Naive thymus-derived CD4-positive, alpha-beta T cell (primary cell): ENCODE measurements at places on chromosomes 16 and 17. TPM values are rescaled to one million over a fixed set of nuclear protein-coding genes. Genes with fewer than 3 reads are reported as not detected.

DNA sequence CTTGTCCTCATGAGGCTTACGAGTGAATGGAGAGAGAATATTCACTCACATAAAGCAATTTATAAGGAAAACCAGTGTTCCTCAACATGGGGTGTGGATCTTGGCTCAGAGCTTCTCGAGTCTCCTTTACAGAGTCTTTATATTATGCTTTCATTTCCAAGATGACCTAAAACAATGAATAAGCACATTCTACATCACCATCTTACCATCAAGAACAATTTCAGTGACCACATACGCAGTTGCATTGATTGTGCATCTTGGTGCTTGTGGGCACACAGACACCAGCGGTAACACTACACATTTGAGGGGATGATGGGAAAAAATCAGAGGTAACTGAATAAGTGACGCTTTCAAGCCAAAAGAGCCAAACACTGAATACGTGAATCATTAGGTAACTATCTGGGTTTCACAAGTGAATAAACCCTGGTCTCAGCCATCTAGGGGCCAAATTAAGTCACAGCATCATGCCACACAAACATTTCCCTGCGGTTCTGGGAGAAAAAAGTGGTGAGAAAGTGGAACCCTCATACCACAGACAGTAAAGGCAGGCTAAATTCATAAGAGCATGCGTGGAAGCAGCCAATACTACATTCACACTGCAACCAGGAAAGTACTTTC lies 9.4 kb downstream of the CWC25 start:
- DNase-seq: no peak

GRCh38 chr16:2343211-2343610 lies 2.7 kb upstream of the ABCA3 start:
- DNase-seq: no peak

DNA sequence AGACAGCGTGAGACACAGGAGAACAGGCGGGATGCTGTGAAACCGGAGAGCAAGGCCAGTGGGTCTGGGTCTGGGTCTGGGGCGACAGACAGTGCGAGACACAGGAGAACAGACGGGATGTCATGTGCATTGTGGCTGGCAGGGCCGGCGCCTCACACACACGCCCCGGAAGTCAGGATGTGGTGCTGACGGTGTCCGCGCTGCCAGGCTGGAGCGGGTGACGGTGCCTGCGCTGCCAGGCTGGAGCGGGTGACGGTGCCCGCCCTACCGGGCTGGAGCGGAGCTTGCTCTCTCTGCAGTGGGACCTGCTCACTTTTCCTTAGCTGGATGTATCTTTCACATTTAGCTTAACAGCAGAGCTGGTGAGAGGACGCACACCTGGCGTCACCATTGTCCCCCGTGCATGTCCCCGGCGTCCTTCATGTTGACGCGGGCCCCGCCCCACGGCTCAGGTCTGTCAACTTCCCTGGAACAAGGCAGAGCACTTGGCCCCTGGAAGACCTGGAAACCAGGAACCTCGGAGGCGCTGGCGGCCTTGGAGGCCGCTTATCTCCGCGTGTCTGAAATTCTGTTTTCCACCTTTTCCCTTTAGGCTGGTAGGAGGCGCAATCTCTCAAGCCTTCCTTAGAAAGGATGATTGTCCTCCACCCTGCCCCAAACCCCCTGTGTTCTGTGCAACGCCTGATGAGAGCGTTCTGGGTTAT lies 43.0 kb upstream of the ZNF750 start:
- DNase-seq: peak; percentile 80

The PMFBP1 gene
- polyA plus RNA-seq: 0.12 TPM

The GAST gene
- polyA plus RNA-seq: not detected

DNA sequence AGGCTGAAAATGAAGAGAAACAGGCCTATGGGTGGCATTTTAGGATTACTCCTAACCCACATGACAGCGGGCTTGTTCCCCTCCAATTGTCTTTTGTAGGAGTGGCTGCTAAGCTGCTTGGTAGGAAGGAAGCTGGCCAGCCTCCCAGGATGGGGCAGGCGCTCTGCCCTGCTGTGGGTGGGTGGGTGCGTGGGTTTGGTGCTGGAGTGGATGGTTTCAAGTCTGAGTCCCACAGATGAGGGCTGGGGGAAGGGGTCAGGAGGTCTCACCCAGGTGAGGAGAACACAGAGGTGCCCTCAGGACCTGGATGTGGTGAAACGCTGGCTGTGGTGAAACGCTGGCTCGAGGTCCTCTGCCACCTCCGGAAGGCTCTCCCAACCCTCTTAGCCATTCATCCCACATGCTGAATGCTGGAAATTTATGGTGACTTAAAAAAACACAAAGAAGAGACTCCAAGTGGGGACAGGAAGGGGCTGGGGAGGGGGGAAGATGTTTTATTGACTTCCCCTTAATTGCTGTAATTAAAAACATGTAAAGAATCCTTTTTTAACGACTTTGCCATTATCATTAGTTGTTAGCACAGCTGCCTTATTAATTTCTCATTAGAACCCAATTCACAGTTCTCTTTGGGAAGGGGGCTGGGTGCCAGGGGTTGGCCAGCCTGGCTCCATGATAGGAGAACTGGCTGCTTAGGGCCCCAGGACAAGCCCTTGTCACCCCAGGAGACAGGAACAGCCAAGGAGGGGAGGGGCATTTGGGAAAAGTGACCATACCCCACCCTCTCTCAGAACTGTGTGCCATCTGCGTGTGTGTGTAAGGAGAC lies 153.5 kb upstream of the CDC42EP4 start:
- no peak for DNase-seq

- DNase-seq: no peak
Measured at GRCh38 chr17:65609286-65609685, 47.8 kb upstream of the AXIN2 start.

GRCh38 chr17:78765821-78766220 lies 16.3 kb downstream of the CYTH1 start:
- no peak for DNase-seq

DNA sequence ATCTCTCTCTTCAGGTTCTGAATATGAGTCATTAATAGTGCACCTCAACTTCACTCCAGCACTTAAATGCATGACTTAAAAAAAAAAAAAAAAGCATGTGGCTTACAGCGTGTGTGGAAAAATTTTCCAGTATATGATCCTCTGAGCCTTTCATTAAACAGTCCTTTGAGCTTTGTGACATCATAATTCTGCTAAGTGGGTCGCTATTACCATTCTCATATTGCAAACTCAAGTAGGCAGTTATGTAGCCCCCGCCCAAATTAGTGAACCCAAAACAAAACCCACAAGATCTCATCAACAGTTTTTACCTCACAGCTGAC lies 672 bp downstream of the CMTR2 start:
- DNase-seq: no peak

The SPNS2 gene
- polyA plus RNA-seq: not detected

The ZNF19 gene
- polyA plus RNA-seq: 3.9 TPM

- DNase-seq: no peak
Measured at GRCh38 chr16:81720973-81721906, 57.9 kb upstream of the PLCG2 start.

DNA sequence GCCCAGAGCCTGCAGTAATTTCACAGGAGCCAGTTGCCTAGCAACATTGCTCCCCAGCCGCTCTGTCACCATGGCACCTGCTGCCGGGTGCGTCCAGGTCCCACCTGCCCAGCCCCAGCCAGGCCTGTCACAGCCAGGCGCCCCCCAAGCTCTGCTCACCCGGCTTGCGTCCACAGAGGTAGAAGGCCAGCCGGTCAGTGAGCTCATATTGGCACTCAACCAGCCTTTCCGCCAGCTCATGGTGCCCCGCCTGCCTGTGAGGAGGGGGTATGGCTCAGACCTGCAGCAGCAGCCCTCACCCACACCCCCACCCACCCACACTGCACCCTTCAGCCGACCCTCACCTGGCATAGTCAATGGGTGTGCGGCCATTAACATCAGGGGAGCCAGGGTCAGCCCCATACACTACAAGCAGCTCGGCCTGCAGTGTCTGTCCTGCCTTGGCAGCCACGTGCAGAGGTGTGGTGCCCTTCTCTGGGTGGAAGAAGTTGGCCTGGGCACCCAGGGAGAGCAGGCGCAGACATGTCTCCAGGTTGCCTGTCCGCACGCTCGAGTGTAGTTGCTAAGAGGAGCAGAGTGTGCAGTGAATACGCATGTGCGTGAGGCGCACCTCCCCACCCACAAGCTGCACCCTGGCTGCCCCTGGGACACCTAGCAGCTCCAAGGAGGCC lies 7.7 kb downstream of the GIT1 start:
- DNase-seq: no peak

The EPX gene
- polyA plus RNA-seq: not detected

The PRAC1 gene
- polyA plus RNA-seq: not detected

DNA sequence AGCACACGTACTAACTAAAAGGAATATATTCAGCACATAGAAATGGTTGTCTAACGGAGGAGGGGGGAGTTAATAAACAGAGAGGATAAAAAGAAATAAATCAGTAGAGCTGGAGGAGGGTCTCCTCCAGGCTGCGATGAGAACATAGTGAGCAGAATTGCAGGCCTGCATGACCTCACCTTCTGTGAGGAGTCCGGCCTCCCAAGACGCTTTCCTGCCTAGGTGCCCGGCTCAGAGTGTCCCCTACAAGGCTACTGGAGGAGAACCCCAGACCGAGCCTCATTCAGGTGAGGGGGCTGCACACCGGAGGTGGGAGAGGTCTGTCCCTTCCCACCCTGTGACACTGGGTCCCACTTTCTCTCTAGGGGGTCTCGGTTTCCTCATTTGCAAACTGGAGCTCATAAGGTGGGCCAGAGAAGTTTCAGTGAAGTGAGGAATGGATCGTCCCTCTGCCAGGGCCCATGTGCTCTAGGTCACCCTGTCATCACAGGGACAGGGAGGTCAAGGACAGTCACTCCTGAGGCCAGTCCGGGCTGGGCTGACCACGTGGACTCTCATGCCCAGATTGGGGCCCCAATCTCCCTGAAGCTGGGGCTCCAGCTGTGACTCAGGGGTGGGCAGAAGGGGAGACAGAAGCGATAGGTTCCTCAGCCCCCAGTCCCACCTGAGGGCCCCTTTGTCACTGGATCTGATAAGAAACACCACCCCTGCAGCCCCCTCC lies 3.3 kb upstream of the HBM start:
- no peak for DNase-seq

GRCh38 chr17:41915566-41915965 lies 3.2 kb downstream of the ACLY start:
- no peak for DNase-seq
